Adrenal gland (tissue), 19 donors: ENCODE measurements at places on chromosomes 3 and 15. TPM values are rescaled to one million over a fixed set of nuclear protein-coding genes. Genes with fewer than 3 reads are reported as not detected.

Gene CPNE9
- total RNA-seq = 0.26 TPM

Gene LINGO1
- 1.0 TPM for total RNA-seq

GRCh38 chr3:77380136-77380535, 340.2 kb downstream of the ROBO2 start:
- DNase-seq = no peak

GRCh38 chr3:105772635-105773034, 96.2 kb downstream of the CBLB start:
- no peak for DNase-seq

Gene IFT122
- 36.9 TPM for total RNA-seq

Gene TIMMDC1
- total RNA-seq = 66.3 TPM

- no peak for DNase-seq
Observed at GRCh38 chr3:45950131-45950530, 6.9 kb downstream of the CXCR6 start.
